CD4-positive, alpha-beta T cell treated with Interleukin-6 at 100 ng/mL for 8 hours (primary cell): ENCODE measurements at places on chromosomes 12 and 14.

- no peak for DNase-seq
These were observed 157.4 kb downstream of the KIF26A start for GRCh38 chr14:104295681-104296387.

DNA sequence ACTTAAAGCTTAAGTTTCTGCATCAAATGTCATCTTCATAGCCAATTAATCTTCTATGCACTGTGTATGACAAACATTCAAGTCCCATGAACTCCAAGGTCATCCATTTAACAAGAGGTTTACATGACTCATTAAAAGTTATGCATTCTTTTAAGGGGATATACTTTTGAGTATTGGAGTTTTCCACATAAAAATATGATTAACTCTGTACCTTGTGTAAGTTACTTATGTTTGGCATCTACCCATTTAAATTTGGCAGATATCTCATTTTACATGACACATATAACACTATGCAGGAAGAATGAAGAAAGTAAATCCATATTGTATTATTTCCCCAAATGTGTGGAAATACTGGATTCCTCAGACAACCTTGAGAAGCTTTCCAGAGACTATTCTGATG is 240.2 kb downstream of the PAX9 start:
- no peak for DNase-seq

GRCh38 chr12:91952916-91953315 is 192.7 kb downstream of the BTG1 start:
- no peak for DNase-seq

DNA sequence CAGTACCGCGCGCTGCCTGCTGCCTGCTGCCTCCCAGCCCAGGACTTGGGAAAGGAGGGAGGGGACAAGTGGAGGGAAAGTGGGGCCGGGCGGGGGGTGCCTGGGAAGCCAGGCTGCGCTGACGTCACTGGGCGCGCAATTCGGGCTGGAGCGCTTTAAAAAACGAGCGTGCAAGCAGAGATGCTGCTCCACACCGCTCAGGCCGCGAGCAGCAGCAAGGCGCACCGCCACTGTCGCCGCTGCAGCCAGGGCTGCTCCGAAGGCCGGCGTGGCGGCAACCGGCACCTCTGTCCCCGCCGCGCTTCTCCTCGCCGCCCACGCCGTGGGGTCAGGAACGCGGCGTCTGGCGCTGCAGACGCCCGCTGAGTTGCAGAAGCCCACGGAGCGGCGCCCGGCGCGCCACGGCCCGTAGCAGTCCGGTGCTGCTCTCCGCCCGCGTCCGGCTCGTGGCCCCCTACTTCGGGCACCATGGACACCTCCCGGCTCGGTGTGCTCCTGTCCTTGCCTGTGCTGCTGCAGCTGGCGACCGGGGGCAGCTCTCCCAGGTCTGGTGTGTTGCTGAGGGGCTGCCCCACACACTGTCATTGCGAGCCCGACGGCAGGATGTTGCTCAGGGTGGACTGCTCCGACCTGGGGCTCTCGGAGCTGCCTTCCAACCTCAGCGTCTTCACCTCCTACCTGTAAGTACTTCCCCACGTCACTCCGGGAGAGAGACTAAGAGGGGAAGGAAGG is at the start of gene LGR5:
TSS of gene LGR5 (plus strand) at position 186 of the 732 bp plus-strand sequence. CDS start at position 469, 283 bp downstream.
- no peak for DNase-seq

- DNase-seq, result no peak
These were observed 69.8 kb downstream of the NCOR2 start for GRCh38 chr12:124497658-124498057.

GRCh38 chr12:16224196-16224595 is 53.3 kb downstream of the SLC15A5 start:
- DNase-seq, result no peak

- DNase-seq, result no peak
These were observed 61.3 kb upstream of the ACTN1 start for GRCh38 chr14:69040353-69040752.

GRCh38 chr12:108099073-108099472 is 30.0 kb upstream of the WSCD2 start:
- no peak for DNase-seq

- peak; percentile 70 for DNase-seq
These were observed 397.4 kb upstream of the OR4E1 start for GRCh38 chr14:22071006-22071405.

- DNase-seq, result no peak
These were observed 1428.3 kb downstream of the AACS start for GRCh38 chr12:126493366-126494108.

DNA sequence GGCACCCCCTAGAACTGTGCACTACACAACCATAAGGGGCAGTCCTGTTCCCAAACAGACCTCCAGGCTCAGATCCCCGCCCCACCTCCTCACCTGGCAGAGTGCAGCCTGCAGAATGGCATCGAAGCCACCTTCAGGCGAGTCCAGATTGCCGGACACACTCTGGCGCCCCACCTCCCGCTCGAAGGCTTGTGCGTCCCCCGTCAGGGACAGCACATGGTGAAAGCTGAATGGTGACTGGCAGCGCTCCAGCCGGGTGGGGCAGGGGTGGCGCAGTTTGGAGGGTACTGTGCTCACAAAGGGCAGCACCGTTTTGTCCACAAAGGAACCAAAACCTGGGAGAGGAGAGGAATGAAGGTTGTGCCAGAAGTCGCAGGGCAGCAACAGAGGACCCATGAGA is 10.6 kb downstream of the ITGB7 start:
- no peak for DNase-seq

GRCh38 chr14:106248321-106249192 is 722.2 kb downstream of the TMEM121 start:
- DNase-seq, result no peak

DNA sequence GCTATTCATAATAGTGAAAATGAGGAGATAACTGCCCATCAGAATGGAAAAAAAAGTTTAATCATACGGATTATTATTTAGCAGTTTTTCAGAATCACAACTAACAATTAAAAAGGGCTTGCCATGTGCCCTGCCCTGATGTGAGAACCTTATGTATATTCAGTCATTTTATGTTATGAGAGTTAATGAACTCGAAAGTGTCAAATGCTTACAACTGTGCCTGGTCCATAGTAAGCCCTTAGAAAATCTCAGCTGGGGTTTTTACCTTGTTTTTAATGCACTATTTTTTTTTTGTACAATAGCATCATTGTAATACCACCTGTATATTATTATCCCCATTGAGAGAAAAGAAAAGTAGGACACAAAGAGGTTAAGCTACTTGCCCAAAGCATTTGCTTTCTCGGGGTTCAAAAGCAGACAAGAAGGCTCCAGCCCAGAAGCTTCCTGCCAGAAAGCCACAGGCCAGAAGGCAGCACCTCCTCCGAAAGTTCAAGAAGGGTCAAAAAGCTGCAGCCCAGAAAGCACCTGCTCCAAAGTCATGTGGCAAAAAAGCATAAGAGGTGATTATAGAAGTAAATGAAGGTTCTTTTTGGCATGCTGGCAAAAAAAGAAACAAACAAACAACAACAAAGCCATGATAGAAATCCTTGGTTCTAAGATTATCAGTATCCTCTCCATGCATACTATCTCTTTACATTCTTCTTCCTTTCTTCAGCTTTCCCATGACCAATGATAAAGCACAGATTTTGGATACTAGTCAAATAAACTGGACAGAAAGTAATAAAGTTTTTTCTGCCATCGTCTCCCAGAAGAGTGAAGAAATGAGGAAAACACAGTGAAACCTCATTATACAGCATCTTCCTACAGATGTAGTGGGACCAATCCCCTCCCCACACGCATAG is 59.1 kb upstream of the NAP1L1 start:
- DNase-seq, result peak; percentile 23
